AG09319 (cell line): ENCODE measurements at places on chromosomes 5 and 9.

DNA sequence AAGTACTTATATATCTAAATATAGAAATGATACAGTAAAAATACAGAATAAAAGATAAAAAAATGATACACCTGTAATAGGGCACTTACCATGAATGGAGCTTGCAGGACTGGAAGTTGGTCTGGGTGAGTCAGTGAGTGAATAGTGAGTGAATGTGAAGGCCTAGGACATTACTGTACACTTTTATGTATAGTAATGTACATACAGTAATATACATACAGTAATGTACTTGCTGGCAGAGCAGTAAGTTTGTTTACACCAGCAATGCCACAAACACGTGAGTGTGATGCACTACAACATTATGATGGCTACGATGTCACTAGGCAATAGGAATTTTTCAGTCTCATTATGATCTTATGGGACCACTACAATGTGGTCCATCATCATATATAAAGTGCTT is 34.2 kb downstream of the SUSD1 start:
- no peak for DNase-seq

DNA sequence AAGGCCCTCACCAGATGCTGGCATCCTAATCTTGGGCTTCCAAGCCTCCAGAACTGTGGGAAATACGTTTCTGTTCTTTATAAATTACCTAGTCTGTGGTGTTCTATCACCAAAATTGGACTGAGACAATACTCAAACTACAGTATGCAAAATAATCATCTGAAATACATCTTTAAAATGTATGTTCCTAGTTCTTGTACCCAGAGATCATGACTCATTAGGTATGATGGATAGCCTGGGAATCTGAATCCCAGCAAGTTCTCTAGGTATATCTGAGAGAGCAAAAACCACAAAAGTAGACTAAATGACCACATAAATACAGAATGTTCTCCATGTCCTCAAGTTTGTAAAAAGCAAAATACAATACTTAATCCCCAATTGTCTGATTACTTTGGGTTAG is 166.3 kb downstream of the YIPF5 start:
- DNase-seq, result no peak

GRCh38 chr9:112271466-112272098 is 61.8 kb downstream of the PTBP3 start:
- DNase-seq, result no peak

GRCh38 chr5:137146402-137146890 is 352.7 kb downstream of the SPOCK1 start:
- DNase-seq, result peak; percentile 89

DNA sequence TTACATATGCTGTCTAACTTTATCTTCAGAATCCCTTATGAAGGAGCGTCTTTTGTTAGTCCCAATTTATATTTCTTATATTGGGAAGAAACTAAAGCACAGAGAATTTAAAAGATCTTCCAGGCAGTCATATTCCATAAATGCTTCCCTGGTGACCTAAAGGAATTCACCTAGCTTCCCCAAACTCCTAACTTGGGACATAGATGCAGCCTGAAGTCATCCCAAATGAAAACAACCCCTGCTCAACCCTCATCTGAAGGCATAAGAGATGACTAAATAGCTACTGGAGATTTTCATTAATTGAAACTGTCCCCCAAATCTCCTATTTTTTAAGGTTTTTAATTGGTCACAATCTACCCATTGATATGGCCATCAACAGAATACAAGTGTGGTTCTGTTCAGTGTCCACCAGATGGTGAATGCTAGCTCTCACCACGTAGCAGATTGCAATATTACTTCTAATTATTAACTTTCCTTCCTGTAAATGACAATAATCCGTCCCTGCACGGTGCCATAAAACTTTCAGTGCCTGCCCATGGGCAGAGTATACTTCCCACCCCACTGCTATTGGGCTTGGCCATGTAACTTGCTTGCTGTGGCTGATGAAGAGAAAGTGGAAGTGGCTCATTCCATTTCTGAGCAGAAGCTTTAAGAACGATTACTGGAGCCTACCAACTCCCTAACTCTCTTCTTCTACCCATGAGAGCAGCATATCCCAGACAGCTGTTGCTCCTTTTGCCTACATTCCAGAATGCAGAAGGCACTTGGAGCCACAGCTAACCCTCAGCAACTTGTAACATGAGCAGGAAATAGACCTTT is 18.7 kb downstream of the PRUNE2 start:
- DNase-seq, result no peak

GRCh38 chr9:107954312-107954711 is 464.7 kb upstream of the KLF4 start:
- DNase-seq, result no peak
